ENCODE measurements at places on chromosomes 13 and 19.
A peak's percentile ranks its signal among the peaks of the same experiment; 100 is the strongest.

GRCh38 chr13:44133626-44134025 is 240.0 kb upstream of the SERP2 start:
- no peak for DNase-seq

DNA sequence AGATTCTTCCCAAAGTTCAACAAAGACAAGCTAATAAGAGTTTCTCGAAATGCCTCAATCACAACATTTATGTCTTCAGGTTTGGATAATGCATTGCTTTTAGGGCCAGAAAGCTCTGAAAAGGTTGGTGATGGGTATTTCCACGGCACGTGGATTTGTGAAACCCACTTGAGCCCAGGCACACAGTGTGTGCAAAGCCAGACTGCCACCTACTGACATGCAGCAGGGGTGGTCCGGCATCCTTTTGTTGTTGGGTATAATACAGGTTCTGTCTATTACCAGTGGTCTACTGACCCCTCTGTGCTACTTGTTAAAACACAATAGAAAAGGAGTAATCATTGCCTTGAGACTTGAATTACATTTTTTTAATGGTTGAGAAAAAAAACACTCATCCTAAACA is 225.6 kb downstream of the RAP2A start:
- DNase-seq = peak; percentile 8

DNA sequence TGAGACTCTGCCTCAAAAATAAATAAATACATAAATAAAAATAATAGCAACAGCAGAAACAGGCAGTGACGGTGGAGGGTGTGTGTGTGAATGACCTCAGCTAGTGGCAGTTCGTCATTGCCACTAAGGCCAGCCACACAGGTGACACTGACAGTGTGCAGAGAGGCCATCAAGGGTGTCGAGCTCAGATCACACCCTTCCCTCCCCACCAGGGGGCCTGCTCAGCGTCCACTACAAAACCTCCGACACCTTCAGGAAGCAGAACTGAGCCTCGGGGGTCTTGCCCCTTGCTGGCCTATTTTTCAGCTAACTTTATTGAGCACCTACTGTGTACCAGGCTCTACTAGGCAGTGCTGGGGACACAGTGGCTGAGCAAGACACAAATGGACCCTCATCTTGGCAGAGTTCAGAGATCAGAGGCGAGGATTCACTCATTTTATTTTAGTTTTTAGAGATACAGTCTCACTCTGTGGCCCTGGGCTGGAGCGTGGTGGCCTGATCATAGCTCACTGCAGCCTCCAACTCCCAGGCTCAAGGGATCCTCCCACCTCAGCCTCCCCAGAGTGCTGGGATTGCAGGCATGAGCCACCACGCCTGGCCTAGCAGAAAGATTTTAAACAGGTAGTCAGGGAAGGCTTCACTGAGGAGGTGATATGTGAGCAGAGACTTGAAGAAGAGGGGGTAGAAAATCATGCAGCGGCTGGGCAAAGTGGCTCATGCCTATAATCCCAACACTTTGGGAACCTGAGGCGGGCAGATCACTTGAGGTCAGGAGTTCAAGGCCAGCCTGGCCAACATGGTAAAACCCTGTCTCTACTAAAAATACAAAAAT is 30.3 kb upstream of the SEMA6B start:
- peak; percentile 20 for DNase-seq

DNA sequence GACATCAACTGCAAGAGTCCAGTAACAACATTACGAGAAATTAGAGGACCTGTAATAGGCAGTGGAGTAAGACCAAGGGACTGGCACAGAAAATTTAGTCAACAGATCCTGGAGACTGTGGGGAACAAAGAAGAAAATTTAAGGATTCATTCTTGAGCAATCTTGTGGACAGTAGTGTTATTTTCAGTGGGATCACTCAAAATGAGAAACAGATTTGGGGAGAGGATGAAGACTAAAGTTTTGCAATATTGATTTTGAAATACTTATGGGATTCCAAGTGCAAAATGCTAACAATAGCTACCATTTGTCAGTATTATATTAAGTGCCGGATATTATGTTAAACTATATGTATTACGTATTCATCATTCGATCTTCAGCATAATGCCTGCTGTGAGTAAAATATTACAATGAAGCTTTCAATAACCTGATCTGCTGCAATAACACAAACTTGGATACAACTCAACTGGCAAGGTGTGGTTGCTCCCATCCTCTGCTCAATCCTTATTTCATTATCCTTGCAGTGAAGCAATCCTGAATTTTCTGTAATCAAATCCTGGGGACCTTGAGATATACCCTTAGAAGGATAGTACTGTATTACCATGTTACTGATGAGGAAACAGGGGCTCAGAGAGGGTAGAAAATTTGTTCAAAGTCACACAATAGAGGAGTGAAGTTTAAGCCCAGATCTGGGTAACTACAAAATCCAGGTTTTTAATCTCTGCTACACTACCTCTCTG is 84.2 kb downstream of the SACS start:
- DNase-seq = no peak

- no peak for DNase-seq
These were observed 9.8 kb downstream of the KCTD15 start for GRCh38 chr19:33806434-33806881.

DNA sequence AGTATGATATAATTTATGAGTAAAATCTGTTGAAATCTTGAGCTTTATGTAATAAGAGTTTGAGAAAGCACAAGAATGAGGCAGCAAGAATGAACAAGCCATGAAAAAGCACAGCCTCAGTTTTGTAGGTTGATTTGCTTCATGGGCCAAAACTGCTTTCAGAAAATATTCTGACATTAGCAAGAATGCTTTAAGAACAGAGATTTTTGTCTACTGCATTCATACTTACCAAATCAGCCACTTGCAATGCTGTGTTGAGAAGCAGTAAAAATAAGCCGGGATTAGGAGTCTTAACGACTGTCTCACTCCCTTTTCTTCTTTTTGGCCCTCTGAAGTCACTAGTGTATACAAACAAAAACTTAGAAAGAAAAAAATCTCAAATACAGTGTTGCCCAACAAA is 114.5 kb downstream of the POSTN start:
- DNase-seq = peak; percentile 35

- no peak for DNase-seq
These were observed 97.3 kb downstream of the FAM216B start for GRCh38 chr13:42878721-42879120.

GRCh38 chr13:48155848-48156247 is 60.9 kb upstream of the MED4 start:
- DNase-seq = peak; percentile 27

DNA sequence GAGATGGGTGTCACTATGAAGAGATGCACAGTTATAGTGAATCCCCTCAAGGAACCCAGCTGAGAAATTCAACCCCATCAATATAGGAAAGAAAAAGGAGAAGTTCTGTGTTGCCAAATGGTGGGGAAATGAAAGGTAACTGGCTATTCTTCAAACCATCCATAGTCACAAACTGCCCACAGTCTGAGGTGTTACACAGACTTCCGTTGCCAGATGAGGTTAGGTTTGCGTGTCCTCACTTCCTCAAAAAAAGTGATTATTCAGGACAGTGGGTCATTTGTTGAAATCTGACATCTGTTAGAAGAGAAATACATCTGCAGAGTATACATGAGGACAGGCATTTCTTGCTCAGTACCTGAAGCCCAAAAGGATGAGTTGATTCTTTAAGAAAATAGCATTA is 9.0 kb downstream of the SIGLEC5 start:
- no peak for DNase-seq

GRCh38 chr13:50285283-50285682 is 270.0 kb downstream of the KCNRG start:
- no peak for DNase-seq

DNA sequence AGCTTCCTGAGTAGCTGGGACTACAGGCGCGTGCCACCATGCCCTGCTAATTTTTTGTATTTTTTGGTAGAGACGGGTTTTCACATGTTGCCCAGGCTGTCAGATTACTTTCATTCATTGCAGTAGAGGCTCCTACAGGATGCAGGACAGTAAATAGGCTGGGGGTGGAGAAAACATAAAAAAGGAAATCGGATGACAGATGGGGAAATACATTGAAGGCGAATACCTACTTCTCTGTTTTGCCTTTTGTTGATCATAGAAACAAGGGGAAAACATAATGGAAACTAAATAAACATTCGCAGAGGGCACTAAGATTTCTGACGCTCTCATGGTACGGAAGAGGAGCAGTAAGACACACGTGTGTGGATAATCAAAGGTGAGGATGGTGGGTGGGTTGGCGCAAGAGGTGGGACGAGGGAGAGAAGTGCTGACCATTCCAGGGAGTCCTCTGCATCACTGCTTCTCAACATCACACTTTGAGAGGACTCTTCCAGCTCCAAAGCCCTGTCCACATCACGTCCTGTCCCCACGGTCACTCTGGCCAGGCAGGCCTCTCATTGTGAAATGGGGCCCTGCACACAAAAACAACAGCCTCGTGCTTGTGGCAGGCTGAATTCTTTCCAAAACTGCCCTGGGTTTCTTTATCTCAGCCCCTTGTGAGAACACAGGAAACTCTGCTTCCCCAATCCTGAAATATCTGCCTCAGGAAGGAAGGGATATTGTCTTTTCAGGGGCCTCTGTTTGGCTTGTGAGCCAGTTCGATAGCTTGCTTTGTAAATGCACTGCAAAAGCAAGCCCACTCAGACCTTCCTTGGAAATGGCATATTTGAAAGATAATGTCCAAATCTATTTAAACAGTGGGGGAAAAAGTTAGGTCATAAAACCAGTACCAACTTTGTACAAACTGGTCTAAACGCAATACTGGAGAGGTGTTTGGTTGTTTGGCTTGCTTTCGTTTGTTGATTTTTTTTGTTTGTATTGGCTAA is 188.5 kb downstream of the FOXO1 start:
- peak; percentile 35 for DNase-seq

DNA sequence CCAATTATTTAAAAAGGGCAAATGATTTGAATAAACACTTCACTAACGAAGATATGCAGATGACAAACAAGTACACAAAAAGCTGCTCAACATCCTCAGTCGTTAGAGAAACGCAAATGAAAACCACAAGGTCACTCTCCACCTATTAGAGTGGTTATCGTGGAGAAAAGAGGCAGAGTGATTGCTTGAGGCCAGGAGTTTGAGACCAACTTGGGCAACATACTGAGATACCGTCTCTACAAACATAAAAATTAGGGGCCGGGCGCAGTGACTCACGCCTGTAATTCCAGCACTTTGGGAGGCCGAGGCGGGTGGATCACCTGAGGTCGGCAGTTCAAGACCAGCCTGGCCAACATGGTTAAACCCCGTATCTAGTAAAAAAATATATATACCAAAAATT is 27.2 kb downstream of the BLOC1S3 start:
- DNase-seq = no peak

GRCh38 chr19:2221250-2221831 is 14.8 kb downstream of the PLEKHJ1 start:
- peak; percentile 11 for DNase-seq

DNA sequence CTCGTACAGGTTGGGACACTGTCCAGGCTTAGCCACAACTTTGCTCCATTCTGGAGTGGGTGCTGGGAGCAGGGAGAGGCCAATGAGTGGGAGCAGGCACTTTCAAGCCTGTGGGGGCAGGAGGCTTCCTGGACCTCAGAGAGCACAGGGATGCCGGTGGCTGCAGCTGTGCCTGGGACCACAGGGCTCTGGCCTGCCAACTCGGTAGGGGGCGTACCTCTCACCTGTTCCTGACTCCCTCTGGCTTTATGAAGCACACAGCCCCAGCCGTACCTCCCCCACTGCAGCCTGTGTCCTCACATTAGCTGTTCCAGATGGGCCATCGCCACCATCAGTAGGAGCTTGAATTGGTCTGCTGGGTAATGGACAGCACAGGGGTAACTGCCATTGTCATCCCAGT is 278.7 kb upstream of the KLHL1 start:
- no peak for DNase-seq

DNA sequence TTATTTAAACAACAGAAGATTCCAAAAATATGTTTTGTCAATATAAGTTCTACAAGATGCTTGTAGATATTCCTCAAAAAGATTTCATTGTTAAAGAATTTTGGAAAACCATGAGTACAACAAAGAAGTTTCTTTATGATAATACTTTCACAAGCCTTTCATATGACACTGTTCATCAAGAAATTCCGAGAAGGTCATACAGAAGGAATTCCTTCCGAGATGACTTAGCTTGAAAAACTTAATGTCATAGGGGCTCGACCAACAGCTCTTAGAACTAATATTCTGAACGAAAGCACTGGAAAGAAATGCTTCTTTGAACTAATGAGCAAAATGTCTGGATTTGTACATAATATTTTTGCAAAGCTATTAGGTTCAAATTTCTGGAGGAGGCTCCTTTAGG is 403.4 kb downstream of the KLF5 start:
- DNase-seq = peak; percentile 13

DNA sequence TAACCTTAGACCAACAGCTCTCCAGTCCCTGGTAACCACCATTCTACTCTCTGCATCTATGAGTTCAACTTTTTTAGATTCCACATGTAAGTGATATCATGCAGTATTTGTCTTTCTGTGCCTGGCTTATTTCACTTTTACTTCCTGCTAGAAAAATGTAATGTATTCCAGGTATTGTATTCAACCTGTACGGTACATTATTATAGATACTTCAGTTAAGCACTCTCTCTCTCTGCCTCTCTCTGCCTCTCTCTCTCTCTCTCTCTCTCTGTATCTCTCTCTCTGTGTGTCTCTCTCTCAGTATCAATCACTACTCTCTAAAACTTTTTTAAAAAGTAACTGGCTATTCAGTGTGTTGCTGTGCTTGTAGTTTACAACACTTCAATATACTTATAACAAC is 8.4 kb downstream of the DACH1 start:
- DNase-seq = no peak

- DNase-seq = no peak
These were observed 26.7 kb downstream of the FLT1 start for GRCh38 chr13:28468023-28468915.

GRCh38 chr13:102903659-102904407 is 58.0 kb downstream of the ERCC5 start:
- DNase-seq = peak; percentile 23

- no peak for DNase-seq
These were observed 37.8 kb downstream of the STOML3 start for GRCh38 chr13:38952827-38953226.

DNA sequence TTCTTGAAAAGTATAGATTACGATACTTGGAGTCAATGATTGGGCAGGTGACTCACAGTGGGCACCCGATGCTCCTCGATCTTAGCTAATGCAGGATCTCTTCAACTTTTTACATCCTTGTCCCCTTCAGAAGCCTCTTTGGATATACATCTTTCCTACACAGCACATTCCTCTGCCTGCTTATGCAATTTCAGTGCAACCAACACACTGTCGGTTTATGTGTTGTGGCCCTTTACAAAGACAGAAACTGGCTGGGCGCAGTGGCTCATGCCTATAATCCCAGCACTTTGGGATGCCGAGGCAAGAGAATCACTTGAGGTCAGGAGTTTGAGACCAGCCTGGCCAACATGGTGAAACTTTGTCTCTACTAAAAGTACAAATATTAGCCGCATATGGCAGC is 2.6 kb downstream of the GPR42 start:
- DNase-seq = no peak

Measured in EH (cell line).